Glomerular endothelial cell (primary cell): ENCODE measurements at places on chromosomes 2 and 18. TPM values are rescaled to one million over a fixed set of nuclear protein-coding genes. Genes with fewer than 3 reads are reported as not detected.
A peak's percentile ranks its signal among the peaks of the same experiment; 100 is the strongest.

GRCh38 chr18:72601481-72601880, 57.3 kb upstream of the CBLN2 start:
- DNase-seq = no peak

DNA sequence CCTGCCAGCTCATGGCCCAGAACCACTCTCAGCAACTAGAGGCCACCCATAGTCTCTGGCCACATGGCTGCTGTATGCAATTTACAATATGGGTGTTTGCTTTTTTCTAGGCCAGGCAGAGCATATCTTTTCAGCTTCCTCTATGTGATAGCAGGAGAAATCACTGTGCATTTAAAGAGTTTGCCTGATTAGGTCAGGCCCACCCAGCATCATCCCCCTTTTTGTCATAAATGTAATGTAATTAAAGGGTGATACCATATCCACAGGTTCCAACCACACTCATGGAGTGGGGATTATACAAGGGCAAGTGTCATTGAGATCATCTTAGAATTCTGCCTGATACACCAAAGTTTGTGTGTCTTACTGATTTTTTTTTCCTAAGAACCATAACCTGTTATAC, 71.7 kb upstream of the TTC21B start:
- no peak for DNase-seq

The LAMA1 gene
- 2.5 and 3.1 TPM in 2 replicates for total RNA-seq

DNA sequence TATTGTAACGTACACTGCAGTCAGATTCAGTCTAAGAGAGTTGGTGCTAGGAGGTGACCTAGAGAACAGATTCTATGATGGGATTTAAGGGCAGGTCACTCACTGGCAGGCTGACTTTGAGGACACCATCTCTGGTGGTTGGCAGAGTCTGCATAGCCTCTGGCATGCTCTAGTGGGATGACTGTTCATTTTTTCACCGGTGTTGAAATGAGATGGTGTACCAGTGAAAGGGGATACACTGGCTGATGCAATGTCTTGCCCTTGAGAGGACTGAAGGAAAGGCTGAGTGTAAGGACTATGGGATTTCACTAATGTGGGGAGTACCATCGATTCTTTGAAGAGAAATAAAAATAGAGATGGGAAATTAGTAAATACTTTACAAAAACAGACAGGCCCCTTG, 186.9 kb upstream of the PIEZO2 start:
- DNase-seq = no peak

The TWIST2 gene
- 4.8 and 7.2 TPM in 2 replicates for total RNA-seq

DNA sequence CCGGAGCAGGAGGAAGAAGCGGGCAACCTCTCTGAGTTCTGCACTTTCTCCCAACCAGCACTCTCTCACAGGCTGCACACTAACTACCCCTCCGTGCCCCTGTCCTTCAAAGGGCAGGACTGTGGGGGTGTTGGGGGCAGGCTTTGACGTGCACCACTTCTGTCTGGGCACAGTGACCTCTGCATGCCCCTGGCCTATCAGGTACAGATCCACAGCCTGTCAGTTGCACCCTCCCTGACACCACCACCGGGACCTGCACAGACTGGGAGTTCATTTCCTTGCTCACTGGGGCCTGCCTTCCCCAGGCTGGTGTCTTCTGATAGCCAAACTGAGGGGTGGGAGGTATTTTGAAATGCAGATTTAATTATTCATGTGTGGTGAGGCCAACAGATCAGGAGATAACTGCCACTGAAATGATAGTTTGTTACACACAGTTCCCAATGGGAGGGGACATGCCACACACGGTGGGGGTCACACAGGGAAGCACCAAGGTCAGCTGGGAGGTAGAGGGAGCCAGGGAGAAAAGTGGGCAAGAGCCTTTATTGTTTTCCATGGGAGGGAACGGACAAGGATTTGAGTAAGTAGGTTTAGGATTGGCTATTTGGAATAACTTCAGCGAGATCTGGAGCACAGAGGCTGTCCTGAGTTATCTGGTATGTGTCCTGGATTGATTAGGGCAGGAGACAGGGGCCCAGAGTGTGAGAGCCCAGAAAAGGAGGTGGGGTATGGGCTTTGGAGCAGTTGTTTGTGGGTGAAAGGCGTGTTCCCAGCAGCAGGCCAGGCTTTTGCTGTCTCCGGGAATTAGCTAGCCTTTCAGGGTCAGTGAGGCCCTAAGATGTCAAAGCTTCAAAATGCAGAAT, 251.6 kb downstream of the AFF3 start:
- DNase-seq = no peak

DNA sequence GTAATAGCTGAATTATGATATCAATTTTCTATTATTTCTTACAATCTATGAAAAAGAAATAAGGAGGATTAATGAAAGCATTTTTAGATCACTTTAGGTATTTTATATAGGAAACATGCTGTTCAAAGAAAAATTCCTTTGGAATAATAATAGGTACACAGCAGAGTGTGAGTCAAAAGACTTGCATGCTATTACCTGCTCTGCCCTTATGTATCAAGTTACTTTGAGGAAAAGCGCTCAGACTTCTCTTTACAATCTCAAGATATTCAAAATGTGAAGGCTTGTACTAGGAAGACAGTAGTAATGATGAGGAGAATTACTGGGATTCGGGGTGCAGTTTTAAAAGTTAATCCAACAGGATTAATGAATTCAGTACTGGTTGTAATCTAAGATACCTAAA, 29.1 kb upstream of the RNU4ATAC start:
- DNase-seq = no peak

The CD8B2 gene
- not detected in 2 replicates for total RNA-seq

The IKZF2 gene
- 0.92 and 3.3 TPM in 2 replicates for total RNA-seq

The RAB6C gene
- not detected in 2 replicates for total RNA-seq

GRCh38 chr2:204673877-204674276, 128.6 kb downstream of the PARD3B start:
- DNase-seq = no peak

GRCh38 chr18:74597662-74598349, at the start of gene ZNF407:
Gene ZNF407, plus strand, starts transcription at chr18:74597870. Its CDS starts 33,150 bp downstream, at chr18:74631020.
- DNase-seq = peak; percentile 67

DNA sequence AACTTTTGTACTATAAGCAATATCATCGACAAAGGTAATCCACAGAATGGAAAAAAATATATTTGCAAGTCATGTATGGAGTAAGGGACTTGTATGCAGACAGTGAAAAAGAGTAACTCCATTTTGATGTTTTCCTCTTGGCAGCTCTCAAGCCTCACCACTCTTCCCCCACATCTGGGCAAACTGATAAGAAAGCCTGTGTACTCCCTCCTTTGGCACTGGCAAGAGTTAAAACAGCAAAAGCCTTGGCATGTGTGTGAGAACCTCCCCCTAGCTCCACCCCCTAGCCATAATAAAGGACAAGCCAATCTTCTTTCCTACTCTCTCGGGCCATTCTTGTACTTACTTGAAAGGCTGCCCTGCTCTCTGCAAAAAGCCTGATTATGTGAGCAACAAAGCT, 335.2 kb downstream of the LRATD1 start:
- DNase-seq = no peak

DNA sequence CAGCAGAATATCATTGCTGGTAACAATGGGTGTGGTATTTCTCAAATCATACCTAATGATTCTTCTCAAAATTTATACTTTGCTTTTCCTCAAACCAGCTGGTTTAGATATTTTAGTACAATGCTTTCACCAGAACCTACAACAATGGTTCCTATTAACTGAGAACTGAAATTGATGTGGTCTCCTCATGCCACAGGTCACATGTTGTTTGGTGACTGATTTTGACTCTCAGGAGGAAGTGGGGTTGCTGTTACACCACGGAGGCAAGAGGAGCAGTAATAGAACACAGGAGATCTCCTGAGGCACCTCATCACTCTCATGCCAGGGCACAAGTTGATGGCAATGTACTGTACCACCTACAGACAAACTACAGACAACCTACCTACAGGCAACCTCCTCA, 3.0 kb upstream of the CEP68 start:
- DNase-seq = no peak

GRCh38 chr2:215366440-215367032, 54.7 kb downstream of the ATIC start:
- DNase-seq = no peak

- DNase-seq = no peak
These were observed 30.4 kb downstream of the UPP2 start for GRCh38 chr2:158131919-158132566.

DNA sequence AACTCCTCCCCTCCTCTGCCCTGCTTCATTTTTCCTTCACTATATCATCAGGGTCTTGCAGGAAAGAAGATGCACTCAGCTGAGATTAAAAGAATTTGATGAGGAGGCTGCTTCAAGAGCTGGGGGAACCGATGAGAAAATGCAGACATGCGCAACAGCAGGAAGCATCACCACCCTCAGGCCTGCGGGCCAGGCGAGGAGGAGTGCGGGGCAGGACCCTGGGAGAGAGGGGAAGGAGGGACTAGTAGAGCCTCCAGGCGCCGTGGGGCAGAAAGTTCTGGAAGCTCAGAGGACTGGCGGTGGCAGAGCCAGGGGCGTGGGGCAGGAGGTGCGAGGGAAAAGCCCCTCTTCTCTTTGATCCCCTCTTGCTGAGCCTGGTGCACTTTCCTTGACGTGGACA, 108.2 kb downstream of the CD226 start:
- no peak for DNase-seq

DNA sequence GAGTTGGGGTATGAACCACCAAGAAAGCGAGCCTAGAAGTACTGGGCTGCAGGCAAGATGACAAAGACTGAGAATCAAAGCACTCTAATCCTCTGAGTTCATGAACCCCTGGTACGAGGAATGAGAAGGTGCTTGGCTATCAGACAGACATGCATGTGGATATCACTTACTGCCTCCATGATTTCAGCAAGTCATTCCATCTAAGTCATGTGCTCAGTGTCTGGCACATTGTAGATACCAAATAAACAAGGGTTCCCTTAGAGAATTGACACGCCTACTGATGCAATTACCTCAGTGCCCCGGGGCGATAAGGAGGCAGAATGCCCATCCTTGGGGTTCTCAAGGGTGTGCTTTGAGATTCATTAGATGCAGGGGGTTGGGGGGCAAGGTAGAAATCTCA, 125.6 kb upstream of the PKDCC start:
- DNase-seq = no peak

DNA sequence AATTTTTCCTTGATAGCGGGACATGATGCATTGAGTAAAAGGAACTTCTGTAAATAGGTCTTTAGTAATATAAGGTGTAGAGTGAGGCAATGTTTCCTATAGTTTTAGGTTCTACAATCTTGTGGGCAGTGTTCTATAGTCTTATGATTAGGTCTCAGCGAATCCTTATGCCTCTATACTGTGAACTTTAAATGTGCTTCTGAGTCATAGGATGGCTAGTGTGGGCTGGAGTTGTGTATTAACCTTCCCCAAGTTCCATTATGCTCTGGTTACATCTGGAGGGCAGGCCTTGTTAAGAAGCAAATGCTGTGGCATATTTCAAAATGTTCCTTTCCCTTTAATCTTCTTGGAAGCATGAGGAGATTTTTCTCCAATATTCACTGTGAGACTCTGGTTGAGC, 73.5 kb downstream of the ROCK2 start:
- DNase-seq = no peak

The CRYBA2 gene
- total RNA-seq = not detected in 2 replicates

GRCh38 chr18:13017247-13017875, 26.2 kb downstream of the CEP192 start:
- DNase-seq = no peak

The LOXHD1 gene
- total RNA-seq = not detected in 2 replicates

GRCh38 chr2:120468136-120468535, 122.2 kb downstream of the INHBB start:
- DNase-seq = no peak
